ENCODE measurements at places on chromosomes 1 and 21.

GRCh38 chr1:67429528-67430357 is 459 bp downstream of the SERBP1 start:
- DNase-seq, result no peak

- DNase-seq, result no peak
Measured at GRCh38 chr1:37474697-37475379, 458 bp downstream of the ZC3H12A start.

DNA sequence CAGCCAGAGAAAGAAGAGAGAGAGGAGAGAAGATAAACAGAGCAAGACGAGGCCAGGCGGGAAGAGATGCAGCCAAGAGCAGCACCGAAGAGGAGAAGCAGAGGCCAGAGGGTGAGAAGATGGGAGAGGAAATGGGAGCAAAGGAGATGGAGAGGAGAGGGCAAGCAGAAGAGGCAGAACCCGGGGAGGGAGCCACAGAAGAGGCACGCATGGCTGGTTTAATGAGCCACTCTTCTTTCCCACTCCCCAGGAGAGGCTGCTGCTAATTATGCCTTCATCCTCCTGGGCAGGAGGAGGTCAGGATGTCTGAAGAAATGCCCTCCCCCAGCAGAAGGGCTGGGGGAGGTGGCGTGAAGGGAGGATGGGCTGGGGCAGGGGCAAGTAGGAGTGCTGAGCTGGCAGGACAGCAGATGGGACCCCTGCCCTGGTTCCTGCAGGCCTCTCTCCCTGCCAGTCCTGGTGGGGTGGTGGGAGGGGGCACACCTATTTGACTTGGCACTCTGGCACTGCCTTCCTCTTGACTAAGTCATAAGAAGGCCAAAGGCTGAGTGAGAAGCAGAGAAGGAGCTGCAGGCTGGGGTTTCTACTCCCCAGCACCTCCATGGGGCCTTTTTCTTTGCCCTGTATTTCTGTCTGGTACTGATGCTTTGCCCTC is 32.3 kb downstream of the KIRREL1 start:
- DNase-seq, result no peak

GRCh38 chr1:200437556-200438203 is 27.8 kb upstream of the ZNF281 start:
- no peak for DNase-seq

DNA sequence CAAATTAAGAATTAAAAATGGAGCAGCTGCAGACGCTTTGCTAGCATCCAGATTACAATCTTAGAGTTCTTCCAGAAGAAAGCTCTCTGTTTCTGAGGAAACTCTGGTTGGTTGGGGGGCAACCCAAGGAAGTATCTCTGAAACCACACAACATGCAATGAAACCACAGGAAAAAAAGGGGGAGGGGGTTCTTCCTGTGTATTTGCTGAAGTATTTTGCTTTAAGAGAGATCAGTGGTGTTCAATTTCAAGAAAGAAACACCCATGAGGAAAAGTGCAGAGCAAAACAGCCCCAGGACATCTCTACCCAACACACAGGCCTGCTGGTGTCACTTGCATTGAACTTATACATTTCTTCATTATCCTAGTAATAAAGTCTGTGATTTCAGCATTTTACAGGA is 19.7 kb upstream of the TIAM1 start:
- DNase-seq, result no peak

DNA sequence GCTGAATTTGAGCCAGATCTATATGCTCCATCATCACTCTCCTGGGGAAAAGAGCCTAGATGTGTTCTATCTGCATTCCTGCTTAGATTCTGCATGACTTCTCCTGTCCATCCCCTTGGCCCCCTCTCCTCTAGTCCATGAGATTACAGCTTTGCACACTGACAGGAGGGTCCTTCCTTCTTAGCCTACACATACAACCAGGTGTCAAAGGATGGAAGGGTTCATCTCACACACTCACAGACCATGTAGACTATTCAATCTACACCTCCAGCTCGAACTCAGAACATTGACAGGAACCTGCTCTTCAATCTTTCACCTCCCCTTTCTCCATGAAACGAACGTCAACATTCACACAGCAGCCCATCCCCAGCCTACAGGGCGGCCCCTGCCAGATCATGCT is 13.8 kb downstream of the C1orf116 start:
- DNase-seq, result no peak

GRCh38 chr1:184695023-184695422 is 59.6 kb downstream of the EDEM3 start:
- no peak for DNase-seq

DNA sequence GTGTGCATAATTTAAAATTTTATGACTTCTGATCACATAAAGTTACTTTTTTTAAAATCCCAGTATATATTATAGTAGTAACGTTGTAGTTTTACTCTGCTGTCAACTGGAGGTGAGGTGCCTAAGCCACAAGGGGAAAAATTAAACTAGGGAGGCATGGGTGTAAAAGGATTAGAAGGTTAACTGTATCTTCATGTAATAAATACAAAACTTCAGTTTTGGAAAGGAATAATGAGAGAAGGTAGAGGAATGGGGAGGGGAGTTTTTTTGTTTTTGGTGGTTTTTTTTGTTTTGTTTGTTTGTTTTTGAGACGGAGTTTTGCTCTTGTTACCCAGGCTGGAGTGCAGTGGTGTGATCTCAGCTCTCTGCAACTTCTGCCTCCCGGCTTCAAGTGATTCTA is 5.7 kb downstream of the SLC25A33 start:
- DNase-seq, result no peak

DNA sequence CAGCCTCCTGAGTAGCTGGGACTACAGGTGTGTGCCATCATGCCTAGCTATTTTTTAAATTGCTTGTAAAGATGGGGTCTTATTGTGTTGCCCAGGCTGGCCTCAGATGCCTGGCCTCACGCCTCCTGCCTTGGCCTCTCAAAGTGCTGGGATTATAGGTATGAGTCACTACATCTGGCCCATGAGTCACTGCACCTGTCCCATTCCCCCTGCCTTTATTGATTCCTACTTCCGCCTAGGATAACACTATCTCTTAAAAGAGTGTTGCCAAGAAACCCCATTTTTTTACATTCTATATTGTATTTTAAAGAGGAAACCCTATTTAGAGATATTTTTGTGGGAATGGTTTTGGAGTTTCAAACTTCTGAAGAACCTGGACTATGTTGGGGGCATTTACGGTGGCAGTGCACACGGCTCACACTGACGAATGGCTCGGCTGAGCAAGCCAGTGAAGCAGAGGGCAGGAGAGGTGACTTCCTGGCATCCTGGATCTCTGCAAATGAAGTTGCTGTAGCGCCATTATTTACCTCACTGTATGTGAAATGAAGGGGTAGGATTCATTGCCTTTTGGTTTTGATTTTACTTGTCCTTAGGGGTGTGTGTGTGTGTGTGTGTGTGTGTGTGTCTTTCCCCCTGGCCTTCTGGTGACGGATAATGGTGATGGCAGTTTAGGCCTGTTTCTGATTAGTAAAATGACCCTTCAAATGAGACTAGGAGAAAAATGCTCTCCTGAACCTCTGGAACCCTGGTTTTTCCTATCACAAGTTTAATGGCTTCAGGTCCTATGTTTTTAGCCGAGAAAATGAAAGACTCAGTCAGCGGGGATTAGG is 22.5 kb downstream of the KIF26B start:
- DNase-seq, result no peak

DNA sequence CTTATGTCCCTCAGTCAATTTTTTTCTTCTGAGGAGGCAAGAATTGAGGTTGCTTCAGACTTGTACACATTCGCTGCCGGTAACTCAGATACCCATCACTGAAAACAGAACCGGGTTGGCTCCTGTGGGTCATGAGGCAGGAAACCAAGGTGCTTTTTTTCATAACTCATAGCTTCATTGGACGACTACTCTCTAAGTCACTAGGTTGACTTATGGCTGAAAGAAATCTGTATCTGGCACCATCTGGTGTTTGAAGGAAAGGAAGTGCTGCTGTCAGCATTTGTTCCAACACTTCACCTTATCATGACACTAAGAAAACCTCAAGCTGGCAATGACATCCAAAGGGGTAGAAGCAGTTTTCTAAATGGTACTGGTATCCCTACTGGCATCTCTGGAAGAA is 82.3 kb downstream of the TBX19 start:
- DNase-seq, result no peak

GRCh38 chr1:234014208-234014607 is 109.7 kb downstream of the SLC35F3 start:
- DNase-seq, result no peak

DNA sequence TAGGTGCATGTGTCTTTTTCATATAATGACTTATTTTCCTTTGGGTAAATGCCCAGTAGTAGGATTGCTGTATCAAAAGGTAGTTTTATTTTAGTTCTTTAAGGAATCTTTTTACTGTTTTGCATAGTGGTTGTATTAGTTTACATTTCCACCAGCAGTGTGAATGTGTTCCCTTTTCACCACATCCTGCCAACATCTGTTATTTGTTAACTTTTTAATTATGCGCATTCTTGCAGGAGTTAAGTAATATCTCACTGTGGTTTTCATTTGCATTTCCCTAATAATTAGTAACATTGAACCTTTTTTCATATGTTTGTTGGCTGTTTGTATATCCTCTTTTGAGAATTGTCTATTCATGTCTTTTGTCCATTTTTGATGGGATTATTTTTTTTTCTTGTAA is 1761.9 kb downstream of the PLA2G4A start:
- no peak for DNase-seq

GRCh38 chr1:93692983-93693591 is 11.4 kb upstream of the BCAR3 start:
- DNase-seq, result peak; percentile 27

- no peak for DNase-seq
Measured at GRCh38 chr1:67459068-67459467, 28.9 kb upstream of the SERBP1 start.

GRCh38 chr1:162997499-162998285 is 71.5 kb upstream of the RGS4 start:
- DNase-seq, result no peak

DNA sequence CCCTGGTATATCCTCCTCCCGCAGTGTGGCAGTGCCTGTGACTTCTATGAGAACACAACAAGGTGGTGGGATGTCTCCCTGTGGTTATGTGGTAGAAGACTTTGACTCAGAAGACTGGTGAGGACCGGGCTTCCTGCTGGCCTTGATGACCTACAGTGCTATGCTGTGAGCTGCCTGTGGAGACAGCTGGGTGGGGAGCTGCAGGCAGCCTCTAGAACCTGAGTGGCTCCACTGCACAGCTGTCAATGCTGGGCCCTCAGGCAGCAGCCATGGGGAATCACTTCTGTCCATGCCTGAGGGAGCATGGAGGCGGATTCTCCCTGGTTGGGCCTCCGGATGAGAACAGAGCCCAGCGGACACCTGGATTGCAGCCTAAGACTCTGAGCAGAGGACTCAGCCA is 14.9 kb downstream of the SLC1A7 start:
- DNase-seq, result no peak

- DNase-seq, result no peak
Measured at GRCh38 chr1:187961895-187962294, 1133.1 kb downstream of the PLA2G4A start.

- DNase-seq, result no peak
Measured at GRCh38 chr1:172476218-172476811, 32.4 kb upstream of the PIGC start.

- no peak for DNase-seq
Measured at GRCh38 chr1:41404308-41404761, 43.1 kb downstream of the FOXO6 start.

DNA sequence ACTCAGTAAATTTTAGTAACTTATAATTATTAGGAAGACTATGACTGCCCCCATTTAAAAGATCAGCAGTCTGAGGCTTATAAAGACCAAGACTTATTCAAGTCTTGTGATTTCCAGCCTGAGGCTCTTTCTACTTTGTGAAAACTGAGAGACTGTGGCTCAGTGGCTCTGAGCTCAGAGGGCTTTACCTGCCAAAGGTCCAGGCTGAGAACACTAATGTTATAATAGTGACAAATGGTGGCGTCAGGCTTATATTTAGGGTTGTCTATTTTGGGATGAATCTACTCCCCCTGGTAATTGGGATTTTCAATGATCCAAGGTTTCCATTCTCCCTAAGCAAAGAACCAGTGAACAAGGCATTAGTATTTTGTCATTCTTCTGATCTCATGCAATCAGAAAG is 42.6 kb upstream of the EPS15 start:
- DNase-seq, result no peak

DNA sequence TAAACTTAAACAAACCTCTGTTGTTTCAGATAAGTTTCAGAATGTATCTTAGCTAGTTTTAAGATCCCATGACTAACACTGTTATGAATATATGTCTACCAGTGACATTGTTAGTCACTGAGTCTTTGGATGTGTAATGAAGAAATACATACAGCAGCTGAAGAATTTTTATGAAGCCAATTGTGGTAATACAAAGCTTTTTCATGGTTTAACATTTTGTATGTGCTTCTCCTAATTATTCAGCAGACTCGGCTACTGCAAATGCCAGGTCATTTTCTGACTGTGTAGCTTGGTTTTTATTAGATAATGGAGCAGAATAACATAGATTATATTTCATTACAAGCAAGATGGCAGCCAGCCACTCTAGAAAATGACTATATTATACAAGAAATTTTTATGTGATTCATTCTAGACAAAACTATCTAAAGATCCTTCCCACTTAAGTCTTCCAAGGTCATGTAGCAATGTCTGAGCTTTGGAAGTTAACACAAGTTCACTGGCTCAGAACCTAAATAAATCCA is 147.8 kb downstream of the TNFSF18 start:
- no peak for DNase-seq

GRCh38 chr1:75083848-75084514 is 50.2 kb upstream of the LHX8 start:
- DNase-seq, result no peak

DNA sequence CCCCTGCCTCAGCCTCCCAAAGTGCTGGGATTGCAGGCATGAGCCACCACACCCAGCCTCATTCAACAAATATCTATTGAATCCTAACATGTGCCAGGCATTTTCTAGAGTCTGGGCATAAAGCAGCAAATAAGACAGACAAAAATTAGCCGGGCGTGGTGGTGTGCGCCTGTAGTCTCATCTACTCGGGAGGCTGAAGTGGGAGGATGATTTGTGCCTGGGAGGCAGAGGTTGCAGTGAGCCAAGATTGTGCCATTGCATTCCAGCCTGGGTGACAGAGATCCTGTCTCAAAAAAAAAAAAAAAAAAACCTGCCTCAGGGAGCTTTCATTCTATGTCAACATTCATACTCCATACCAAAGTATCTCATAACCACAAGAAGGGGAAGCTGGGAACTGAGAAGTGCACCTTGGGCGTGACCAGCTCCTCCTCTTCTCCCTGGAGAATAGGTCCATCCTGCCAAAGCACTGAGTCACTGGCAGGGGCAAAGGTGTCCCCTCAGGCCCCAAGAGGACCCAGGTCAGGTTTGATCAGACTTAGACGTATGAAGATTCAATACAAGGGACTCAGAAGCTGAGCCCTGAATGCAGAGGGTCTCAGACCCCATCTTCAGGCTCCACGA is 36.8 kb upstream of the PPP1R15B start:
- DNase-seq, result no peak

Data from GM12891 (cell line).